ENCODE measurements at places on chromosomes 3 and 15. TPM values are rescaled to one million over a fixed set of nuclear protein-coding genes. Genes with fewer than 3 reads are reported as not detected.

POTEB3 gene
- polyA plus RNA-seq, result not detected

MYO1E gene
- polyA plus RNA-seq, result 13.5 TPM

CADPS gene
- not detected for polyA plus RNA-seq

CDCP1 gene
- polyA plus RNA-seq, result 3.8 TPM

NEDD4 gene
- polyA plus RNA-seq, result 24.6 TPM

ANKDD1A gene
- 4.9 TPM for polyA plus RNA-seq

RBM6 gene
- polyA plus RNA-seq, result 51.1 TPM

ATP8B4 gene
- polyA plus RNA-seq, result 0.09 TPM

AQP9 gene
- polyA plus RNA-seq, result not detected

KIF15 gene
- 3.7 TPM for polyA plus RNA-seq

RTP1 gene
- polyA plus RNA-seq, result not detected

MORC1 gene
- polyA plus RNA-seq, result not detected

ZIC4 gene
- polyA plus RNA-seq, result not detected

RPL35A gene
- 921 TPM for polyA plus RNA-seq

NEK10 gene
- 2.2 TPM for polyA plus RNA-seq

PLSCR5 gene
- not detected for polyA plus RNA-seq

PAQR5 gene
- polyA plus RNA-seq, result 2.3 TPM

CLDN16 gene
- 0.22 TPM for polyA plus RNA-seq

EPHA6 gene
- not detected for polyA plus RNA-seq

LACTB gene
- 31.0 TPM for polyA plus RNA-seq

SEMA7A gene
- polyA plus RNA-seq, result 87.3 TPM

PP2D1 gene
- not detected for polyA plus RNA-seq

GOLGA8J gene
- polyA plus RNA-seq, result not detected

GP9 gene
- polyA plus RNA-seq, result not detected

UCN2 gene
- polyA plus RNA-seq, result 2.3 TPM

RLBP1 gene
- not detected for polyA plus RNA-seq

ZNF639 gene
- polyA plus RNA-seq, result 15.9 TPM

ZNF860 gene
- polyA plus RNA-seq, result 0.07 TPM

NRG4 gene
- polyA plus RNA-seq, result not detected

LNP1 gene
- 2.4 TPM for polyA plus RNA-seq

COL7A1 gene
- polyA plus RNA-seq, result 23.2 TPM

MITF gene
- 5.4 TPM for polyA plus RNA-seq

XCR1 gene
- not detected for polyA plus RNA-seq

CACNA2D2 gene
- 0.11 TPM for polyA plus RNA-seq

NANOGP8 gene
- not detected for polyA plus RNA-seq

ABCF3 gene
- polyA plus RNA-seq, result 59.2 TPM

CSTA gene
- polyA plus RNA-seq, result 0.16 TPM

HYAL1 gene
- 0.32 TPM for polyA plus RNA-seq

SERPINI2 gene
- polyA plus RNA-seq, result not detected

ENTPD3 gene
- not detected for polyA plus RNA-seq

Data from IMR-90 (cell line).